Activated CD4-positive, alpha-beta T cell treated with anti-CD3 and anti-CD28 coated beads, Interleukin-2, amount 50 U/mL, for 24 hours (primary cell): ENCODE measurements at places on chromosomes 5 and 9.

- no peak for DNase-seq
Observed at GRCh38 chr9:113603048-113603375, 139.5 kb downstream of the RGS3 start.

DNA sequence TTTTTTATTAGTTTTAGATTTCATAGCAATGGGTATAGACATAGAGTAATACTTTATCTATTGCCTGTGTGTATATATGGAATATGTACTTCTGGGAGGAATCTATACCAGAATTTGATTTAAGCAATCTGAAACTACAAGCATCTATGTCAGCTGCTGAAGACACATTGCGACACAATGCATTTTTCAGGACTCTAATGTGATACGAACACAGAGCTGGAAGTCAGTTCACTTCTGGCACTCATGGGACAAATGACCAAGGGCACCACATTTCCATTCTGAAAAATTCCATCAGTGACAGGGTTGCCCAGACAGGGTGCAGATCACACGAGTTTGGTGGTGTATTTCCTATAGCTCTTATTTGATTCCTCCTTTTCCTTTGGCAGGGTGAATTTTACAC, 259.5 kb downstream of the NTRK2 start:
- DNase-seq: no peak

- DNase-seq: no peak
Observed at GRCh38 chr5:137619191-137619870, 116.6 kb downstream of the KLHL3 start.

DNA sequence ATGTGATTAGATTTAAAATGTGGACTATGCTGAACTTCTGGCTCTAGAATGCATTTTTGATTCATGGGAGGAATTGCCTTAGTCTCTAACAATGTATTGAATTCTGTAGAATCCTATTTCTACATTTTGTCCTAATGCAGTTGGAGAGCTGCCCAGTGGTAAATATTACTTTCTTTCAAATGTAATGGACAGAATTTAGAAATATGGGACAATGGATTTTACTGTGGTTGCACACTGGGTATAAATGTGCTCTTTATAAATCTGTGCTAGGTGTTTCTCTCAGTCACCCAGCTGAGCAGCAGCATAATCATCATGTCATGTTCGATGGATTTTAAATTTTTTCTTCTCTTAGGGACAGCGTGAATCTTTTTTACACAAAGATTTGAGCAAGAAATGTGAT, 141.7 kb downstream of the ADGRV1 start:
- no peak for DNase-seq

DNA sequence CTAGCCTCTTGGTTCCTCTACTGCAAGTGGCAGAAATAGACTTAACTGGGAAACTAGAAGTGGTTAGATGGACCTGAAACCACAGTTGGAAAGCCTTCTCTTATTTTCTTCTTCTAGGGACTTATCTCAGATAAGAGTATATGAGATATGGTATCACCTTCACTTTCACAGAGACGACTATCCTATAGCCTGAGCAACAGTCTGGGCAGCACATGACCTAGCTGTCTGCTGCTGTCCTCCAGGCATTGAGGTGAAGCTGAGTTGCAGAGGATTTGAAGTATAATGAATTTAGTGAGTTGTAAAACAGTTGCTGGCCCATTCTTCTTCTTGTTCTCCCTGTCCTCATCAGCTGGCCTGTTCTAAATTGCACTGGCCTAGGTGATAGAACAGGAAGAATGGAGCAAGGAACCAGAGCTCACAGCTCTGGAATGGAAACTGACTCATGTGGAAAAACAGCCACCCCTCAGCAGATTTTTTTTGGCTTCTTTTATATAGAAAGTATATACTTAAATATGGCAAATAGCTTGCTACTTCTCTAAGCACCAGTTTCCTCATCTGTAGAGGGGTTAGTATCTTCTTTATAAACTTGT, 27.8 kb downstream of the RECK start:
- DNase-seq: no peak

DNA sequence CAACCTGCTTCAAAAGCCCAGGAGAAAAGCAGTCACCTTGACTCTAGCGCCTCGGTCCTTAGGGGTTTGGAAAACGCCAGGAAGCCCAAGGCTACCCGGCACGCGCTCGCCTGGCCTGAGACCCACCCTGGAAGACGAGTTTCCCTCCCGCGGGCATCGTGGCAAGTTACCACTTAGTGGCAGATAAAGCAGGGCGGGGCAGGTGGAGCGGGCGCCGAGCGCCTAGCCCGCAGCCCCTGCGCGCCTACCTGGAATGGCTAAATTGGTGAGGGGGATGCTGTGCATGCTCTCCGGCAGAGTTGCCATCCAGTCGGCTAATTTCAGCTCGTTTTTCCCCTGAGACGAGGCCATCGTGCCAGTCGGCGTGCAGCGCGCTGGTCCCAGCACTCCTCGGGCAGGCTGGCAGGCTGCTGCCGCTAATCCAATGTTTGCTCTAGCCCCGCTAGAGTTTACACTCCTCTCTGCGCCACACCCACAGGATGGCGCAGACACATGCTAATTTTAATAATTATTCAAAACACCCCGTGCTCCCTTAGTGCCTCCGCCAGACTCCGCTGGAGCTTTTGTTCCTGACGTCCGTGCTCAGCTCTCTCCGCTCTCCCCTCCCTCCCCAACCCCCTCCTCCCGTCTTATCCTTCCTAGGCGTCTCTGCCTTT, at the start of gene PLCXD3:
Gene PLCXD3, minus strand, starts transcription at position 426 of the 656 bp plus-strand sequence. Its CDS starts 75 bp downstream, at position 351.
- no peak for DNase-seq

DNA sequence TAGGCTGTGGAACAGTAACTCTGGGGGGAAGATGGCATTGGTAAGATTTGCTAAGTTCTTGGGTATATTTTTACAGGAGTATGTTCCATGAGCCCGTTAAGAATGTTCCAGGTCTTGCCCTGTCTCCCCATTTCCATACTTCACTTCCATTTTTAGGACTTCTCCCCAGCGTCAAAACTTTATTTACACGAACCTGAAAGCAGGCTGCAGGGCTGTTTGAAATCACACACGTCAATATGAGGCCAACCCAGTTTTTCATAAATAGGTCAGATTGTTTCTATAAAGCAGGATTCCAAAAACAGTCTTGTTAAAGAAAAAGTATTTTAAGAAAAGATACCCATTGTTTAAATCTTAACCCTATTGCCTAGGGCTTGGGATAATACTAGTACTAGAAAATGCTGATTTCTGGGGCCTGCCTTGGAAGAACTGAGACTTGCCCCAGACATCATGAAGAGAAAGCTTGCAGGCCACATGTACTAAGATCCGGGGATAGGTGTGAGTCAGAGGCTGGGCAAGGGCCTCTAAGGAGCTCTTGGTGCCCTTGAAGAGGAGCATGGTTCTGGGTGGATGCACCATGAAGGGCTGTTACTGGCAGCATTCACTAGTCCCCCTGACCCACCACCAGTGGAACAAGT, 24.2 kb downstream of the TRIO start:
- DNase-seq: no peak

DNA sequence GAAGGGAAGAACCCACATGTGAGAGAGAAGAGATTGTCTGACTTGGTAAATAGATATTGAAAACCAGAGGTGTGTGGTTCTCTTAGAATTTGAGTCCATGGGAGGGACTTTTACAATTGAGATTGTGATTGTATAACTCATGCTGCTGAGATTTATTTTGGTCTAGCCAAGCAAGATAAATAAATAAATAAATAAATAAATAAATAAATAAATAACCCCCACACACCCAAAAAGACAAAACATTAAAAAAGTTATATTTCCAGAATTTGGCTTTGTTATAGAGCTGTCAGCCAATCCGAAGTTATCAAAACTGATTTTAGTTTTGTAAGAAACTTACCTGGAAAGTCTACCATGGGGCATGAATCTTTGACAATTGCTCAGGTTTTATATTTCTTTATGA, 416.6 kb downstream of the ZSWIM6 start:
- DNase-seq: no peak

GRCh38 chr5:40781843-40782409, 16.2 kb downstream of the PRKAA1 start:
- no peak for DNase-seq
